ENCODE measurements at places on chromosomes 11 and 22. TPM values are rescaled to one million over a fixed set of nuclear protein-coding genes. Genes with fewer than 3 reads are reported as not detected.

GRCh38 chr22:49412236-49412635 is 415.4 kb downstream of the BRD1 start:
- H3K36me3 ChIP-seq, result no peaks in the 10 kb centered on the region
- no peak overlapping the region for H3K4me3 ChIP-seq
- no peak for DNase-seq
- no peak overlapping the region for H3K27ac ChIP-seq
- no peaks in the 10 kb centered on the region for H3K4me1 ChIP-seq
- H3K27me3 ChIP-seq, result peaks cover 43% of the 10 kb centered on the region

- DNase-seq, result peak; percentile 20
- no peaks in the 10 kb centered on the region for H3K27me3 ChIP-seq
- H3K36me3 ChIP-seq, result no peaks in the 10 kb centered on the region
Measured at GRCh38 chr11:8309862-8310261, 46.2 kb upstream of the LMO1 start.

- H3K36me3 ChIP-seq, result peaks cover 6% of the 10 kb centered on the region
- no peak for DNase-seq
- H3K27me3 ChIP-seq, result no peaks in the 10 kb centered on the region
- no peak overlapping the region for H3K4me3 ChIP-seq
- H3K4me1 ChIP-seq, result no peaks in the 10 kb centered on the region
Measured at GRCh38 chr11:134173296-134173695, 50.5 kb downstream of the NCAPD3 start.

GRCh38 chr22:45612451-45612901 is 59.2 kb upstream of the ATXN10 start:
- no peaks in the 10 kb centered on the region for H3K4me1 ChIP-seq
- peak; percentile 84 for DNase-seq
- H3K36me3 ChIP-seq, result no peaks in the 10 kb centered on the region
- H3K27ac ChIP-seq, result peak overlapping the region; percentile 55

DNA sequence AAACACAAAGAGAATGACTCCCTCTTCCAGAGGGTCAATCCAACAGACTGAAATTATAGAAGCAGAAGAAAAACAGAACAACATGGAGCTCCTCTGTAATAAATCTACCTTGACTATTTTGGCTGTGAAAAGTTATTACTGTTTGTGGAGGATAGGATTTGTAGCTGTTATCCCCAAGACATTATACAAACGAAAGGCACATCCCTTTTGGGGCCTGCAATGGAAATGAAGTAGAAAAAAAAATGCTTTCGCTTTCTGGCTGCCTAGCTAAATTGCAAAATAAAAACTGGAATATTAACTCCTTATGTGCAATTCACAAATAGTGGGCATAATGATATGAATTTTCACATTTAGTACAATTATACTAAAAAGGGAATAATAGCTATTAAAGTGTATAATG is 123.8 kb upstream of the CCDC179 start:
- H3K36me3 ChIP-seq, result no peaks in the 10 kb centered on the region
- no peaks in the 10 kb centered on the region for H3K27me3 ChIP-seq
- H3K4me1 ChIP-seq, result peaks cover 9% of the 10 kb centered on the region
- no peak overlapping the region for H3K27ac ChIP-seq
- no peak for DNase-seq

GRCh38 chr11:132745306-132745705 is 787.0 kb downstream of the OPCML start:
- H3K27ac ChIP-seq, result no peak overlapping the region
- no peaks in the 10 kb centered on the region for H3K36me3 ChIP-seq
- H3K4me1 ChIP-seq, result no peaks in the 10 kb centered on the region
- H3K27me3 ChIP-seq, result no peaks in the 10 kb centered on the region
- DNase-seq, result no peak

- no peak overlapping the region for H3K27ac ChIP-seq
- no peaks in the 10 kb centered on the region for H3K36me3 ChIP-seq
- DNase-seq, result no peak
- H3K27me3 ChIP-seq, result peaks cover 15% of the 10 kb centered on the region
- no peak overlapping the region for H3K4me3 ChIP-seq
Measured at GRCh38 chr11:3198815-3199214, 19.8 kb downstream of the MRGPRG start.

DNA sequence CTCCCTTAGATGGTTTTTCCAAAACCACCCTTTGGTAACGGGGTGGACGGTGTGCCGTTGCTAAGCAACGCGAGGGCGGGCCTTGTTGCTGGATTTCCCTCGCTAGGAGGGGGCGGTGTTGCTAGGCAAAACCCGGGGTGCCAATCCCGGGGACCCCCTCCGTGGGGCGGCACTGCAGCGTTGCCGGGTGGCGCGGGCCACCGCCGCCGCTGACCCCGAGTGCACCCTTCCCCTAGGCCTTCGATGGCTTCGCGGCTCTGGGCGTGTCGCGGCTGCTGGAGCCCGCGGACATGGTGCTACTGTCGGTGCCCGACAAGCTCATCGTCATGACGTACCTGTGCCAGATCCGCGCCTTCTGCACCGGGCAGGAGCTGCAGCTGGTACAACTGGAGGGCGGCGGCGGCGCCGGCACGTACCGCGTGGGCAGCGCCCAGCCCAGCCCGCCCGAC is 8.9 kb downstream of the EHBP1L1 start:
- H3K27me3 ChIP-seq, result no peaks in the 10 kb centered on the region
- H3K36me3 ChIP-seq, result peaks cover 38% of the 10 kb centered on the region
- no peak for DNase-seq
- peaks cover 63% of the 10 kb centered on the region for H3K4me1 ChIP-seq
- peak overlapping the region; percentile 98 for H3K27ac ChIP-seq
- no peak overlapping the region for H3K4me3 ChIP-seq

DNA sequence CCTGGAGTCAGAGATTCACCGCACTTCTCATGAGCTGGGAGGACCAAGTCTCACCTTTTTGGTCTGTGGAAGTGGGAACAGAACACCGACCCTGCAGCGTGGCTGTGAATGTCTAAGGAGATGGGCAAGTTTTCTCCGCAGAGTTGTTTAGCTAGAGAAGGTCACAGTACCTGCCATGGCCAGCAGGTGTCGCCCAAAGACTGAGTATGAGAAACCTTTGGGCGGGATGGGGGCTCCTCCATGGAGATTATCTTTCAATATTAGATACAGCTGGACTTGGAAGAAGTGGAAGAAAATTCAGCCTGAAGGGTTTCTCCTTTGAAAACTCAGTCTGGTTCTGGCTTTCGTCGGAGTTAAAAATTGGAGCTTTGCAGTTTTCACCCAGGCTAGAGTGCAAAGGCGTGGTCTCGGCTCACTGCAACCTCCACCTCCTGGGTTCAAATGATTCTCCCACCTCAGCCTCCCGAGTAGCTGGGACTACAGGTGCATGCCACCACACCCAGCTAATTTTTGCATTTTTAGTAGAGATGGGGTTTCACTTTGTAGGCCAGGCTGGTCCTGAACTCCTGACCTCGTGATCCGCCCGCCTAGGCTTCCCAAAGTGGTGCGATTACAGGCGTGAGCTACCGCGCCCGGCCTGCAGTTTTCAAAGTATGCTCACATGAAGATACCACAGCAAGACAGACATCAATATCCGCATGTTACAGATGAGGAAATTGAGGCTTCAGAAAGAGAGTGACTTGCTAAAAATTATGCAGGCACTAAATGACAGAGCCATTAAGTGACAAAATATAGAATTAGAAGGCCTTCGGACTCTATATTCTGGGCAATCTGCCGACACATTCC is 10.7 kb upstream of the DSCAML1 start:
- no peak overlapping the region for H3K4me3 ChIP-seq
- H3K4me1 ChIP-seq, result no peaks in the 10 kb centered on the region

DNA sequence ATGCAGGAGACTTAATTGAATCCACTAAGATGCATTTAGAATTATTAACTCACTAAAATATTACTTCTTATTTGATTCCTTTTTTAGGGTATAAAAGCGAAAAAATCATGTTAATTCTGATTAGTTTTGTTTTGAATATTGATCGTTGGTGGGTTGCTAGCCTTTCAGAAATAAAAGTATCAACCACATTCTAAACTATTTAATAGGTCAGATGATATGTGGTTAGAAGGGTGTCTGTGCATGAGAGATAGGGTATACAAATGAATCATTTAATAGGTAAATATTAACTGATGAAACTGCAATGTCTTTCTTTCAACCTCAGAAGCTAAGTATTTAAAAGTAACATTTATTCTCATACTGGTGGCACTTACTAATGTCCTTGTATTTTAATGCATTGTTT is 515.1 kb downstream of the CNTN5 start:
- no peak overlapping the region for H3K27ac ChIP-seq
- H3K4me3 ChIP-seq, result no peak overlapping the region
- H3K36me3 ChIP-seq, result no peaks in the 10 kb centered on the region
- H3K27me3 ChIP-seq, result no peaks in the 10 kb centered on the region
- no peaks in the 10 kb centered on the region for H3K4me1 ChIP-seq

- H3K4me1 ChIP-seq, result peaks cover 63% of the 10 kb centered on the region
- DNase-seq, result peak; percentile 75
- peak overlapping the region; percentile 93 for H3K27ac ChIP-seq
Measured at GRCh38 chr22:37806409-37807333, 1.1 kb upstream of the GCAT start.

DNA sequence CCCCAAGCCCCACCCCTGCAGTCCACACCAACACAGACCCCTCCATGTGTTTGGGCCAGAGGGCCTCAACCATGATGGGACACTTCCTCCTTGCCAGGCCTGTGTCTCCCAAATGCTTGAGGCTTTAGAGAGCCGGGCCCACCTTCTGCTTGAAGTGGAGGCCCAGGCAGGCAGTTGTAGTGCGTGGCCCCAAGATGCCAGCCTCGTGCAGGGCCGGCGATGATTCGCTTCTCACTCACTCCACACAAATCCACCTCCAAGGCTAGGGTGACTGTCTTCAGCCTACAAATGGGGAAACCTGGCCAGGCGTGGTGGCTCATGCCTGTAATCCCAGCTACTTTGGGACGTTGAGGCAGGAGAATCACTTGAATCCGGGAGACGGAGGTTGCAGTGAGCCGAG is 5.7 kb downstream of the PRR5 start:
- no peak for DNase-seq
- no peaks in the 10 kb centered on the region for H3K36me3 ChIP-seq
- no peak overlapping the region for H3K27ac ChIP-seq
- H3K4me3 ChIP-seq, result no peak overlapping the region
- peaks cover 8% of the 10 kb centered on the region for H3K4me1 ChIP-seq

GRCh38 chr11:57903441-57904123 is 120.1 kb upstream of the OR9Q1 start:
- no peaks in the 10 kb centered on the region for H3K27me3 ChIP-seq
- H3K4me3 ChIP-seq, result no peak overlapping the region
- no peaks in the 10 kb centered on the region for H3K36me3 ChIP-seq

DNA sequence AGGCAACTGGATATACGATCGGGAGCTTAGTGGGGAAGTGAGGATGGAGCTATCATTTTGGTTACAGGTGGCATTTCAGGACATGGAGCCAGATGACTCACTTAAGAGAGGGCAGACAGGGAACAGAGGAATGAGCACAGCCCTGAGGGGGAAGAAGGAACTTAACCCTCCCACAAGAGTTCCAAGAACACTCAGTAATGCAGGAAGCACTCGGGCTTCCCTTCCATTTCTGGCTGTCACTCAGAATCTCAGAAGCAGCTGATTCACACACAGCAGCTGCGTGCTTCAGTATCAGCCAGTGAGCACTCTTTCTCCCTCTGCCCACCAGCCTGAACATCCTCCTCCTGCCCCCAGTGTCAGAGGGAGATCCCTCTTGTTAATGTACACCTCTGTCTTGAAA is 34.8 kb downstream of the EFCAB6 start:
- H3K27me3 ChIP-seq, result no peaks in the 10 kb centered on the region
- no peak overlapping the region for H3K4me3 ChIP-seq
- H3K36me3 ChIP-seq, result no peaks in the 10 kb centered on the region
- DNase-seq, result no peak
- H3K27ac ChIP-seq, result no peak overlapping the region
- H3K4me1 ChIP-seq, result no peaks in the 10 kb centered on the region

- H3K36me3 ChIP-seq, result no peaks in the 10 kb centered on the region
- no peaks in the 10 kb centered on the region for H3K27me3 ChIP-seq
- no peak overlapping the region for H3K4me3 ChIP-seq
- H3K4me1 ChIP-seq, result peaks cover 57% of the 10 kb centered on the region
- DNase-seq, result no peak
Measured at GRCh38 chr11:14310679-14311078, 48.3 kb downstream of the RRAS2 start.

DNA sequence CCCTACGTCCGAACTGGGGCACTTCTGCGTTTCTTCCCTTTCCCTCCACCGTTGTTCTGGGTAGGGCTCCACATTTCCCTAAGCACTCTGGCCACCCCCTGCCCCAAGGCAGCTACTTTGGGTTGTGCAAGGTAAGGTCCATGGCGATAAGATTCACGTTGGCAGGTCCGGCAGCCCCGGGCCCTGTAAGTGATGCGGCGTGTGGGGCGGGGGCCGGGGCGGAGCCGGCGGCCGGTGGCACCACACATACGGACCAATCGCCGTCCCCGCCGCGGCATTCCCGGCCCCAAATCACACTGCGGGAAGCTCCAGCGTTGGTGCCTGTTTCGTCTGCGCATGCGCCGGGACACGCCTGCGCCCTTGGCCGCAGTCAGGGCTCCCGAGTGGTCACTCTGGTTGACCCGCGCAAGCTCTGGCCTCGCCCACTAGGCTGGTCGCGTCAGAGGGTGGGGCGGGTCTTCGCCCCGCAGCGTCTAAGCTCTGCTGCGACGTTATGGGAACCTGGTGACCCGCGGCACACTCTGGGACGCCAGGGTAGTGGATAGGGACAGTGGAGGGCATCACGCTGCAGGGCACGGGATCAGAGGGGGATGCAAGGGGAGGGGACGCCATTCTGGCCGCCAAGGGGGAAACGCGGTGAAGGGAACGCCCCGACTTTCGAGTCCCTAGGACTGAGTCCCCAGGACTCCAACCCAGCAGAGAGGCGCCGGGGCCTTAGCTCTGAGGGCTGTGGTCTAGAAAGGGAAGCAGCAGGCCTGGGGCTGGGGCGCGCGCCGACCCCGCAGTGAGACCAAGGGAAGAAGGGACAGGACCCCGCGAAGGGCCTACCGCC is 1.6 kb downstream of the FADS1 start:
- no peaks in the 10 kb centered on the region for H3K36me3 ChIP-seq
- peaks cover 21% of the 10 kb centered on the region for H3K4me1 ChIP-seq
- peak overlapping the region; percentile 94 for H3K27ac ChIP-seq
- H3K27me3 ChIP-seq, result no peaks in the 10 kb centered on the region

DNA sequence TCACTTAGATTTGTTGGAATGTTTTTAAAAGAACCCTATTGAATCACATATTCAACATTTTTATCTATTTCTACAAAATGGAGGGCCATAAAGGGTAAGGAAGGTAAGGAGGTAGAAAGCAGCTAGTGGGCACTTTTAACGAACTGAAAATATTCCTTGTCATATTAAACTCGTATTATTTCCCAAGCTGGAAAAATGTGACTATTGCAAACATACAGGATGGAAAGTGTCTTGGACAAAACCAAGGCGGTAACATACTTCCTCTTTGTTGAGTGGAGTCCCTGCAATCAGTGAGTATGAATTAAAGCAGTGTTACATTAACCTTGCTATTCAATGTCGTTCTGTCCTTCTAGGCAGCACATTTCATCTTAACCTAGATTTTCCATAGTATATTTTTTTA is 165.6 kb downstream of the RCN1 start:
- H3K27ac ChIP-seq, result no peak overlapping the region
- H3K4me3 ChIP-seq, result no peak overlapping the region
- H3K36me3 ChIP-seq, result no peaks in the 10 kb centered on the region
- no peak for DNase-seq
- H3K4me1 ChIP-seq, result no peaks in the 10 kb centered on the region

GRCh38 chr11:2375341-2375853 is 1.7 kb upstream of the CD81 start:
- peaks cover 29% of the 10 kb centered on the region for H3K4me1 ChIP-seq
- H3K36me3 ChIP-seq, result no peaks in the 10 kb centered on the region
- peak overlapping the region; percentile 18 for H3K27ac ChIP-seq
- no peak overlapping the region for H3K4me3 ChIP-seq
- no peaks in the 10 kb centered on the region for H3K27me3 ChIP-seq

C1QTNF5 gene
- total RNA-seq, result 34.9 TPM

PDGFD gene
- total RNA-seq, result 9.6 TPM

PRCP gene
- total RNA-seq, result 40.2 TPM

SHISA8 gene
- total RNA-seq, result not detected

TMEM191C gene
- total RNA-seq, result 0.27 TPM

CEP126 gene
- 3.7 TPM for total RNA-seq

FADD gene
- 13.2 TPM for total RNA-seq

MAPK8IP2 gene
- 1.8 TPM for total RNA-seq

DKK3 gene
- 83.6 TPM for total RNA-seq
